ENCODE measurements at places on chromosomes 3 and 15.

DNA sequence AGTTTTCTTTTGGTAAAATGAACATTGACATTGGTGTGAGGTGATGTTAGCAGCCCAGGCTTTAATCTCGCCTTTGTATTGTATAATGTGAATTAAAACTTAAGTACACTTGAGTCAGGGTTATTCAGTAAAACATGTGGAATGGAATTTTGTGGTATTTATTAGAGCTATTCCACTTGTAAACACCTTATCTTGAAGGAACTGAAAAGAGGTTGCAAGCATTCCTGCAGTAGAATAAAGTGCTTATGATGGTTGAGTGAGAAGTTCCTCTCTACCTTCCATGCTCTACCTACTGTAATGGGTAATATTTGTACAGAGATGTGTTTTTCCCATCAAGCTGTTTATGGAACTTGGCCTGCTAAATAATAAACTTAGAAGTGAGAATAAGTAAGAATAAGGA lies 36.1 kb downstream of the HMG20A start:
- DNase-seq, result no peak

DNA sequence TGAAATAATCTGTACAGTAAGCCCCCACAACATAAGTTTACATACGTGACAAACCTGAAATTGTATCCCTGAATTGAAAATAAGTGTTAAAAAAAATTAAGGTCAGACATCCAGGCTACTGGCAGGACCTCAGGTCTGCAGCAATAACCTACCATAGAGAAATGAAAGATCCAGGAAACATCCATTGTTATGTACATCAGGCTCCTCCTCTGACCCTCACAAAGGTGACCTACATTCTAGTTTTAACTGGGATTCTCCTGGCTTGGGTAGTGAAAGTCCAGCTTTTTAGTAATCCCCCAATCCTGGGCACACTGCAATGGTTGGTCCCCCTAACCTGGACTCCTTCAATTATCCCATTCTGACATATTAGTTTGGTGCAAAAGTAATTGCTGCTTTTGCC lies 749.6 kb upstream of the LMCD1 start:
- DNase-seq, result no peak

- DNase-seq, result no peak
Measured at GRCh38 chr3:28575100-28575745, 226.6 kb upstream of the AZI2 start.

DNA sequence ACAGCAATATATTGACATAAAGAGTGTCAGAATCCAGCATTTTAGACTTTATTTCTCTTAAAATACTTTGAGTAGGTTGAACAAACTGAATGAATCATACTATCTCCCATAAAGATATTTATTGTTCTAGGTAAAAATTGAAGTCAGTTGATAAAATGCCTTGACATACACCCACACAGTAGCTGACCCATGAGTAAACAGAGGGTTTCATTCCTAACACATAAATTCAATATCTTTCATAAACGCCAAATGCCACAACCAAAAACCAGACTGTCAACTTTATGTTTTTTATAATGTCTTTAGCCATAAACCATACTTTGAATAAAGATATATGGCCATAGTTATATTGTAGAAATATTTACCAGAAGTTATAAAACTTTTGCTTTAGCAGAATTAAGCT lies 742.4 kb downstream of the NAALADL2 start:
- no peak for DNase-seq

DNA sequence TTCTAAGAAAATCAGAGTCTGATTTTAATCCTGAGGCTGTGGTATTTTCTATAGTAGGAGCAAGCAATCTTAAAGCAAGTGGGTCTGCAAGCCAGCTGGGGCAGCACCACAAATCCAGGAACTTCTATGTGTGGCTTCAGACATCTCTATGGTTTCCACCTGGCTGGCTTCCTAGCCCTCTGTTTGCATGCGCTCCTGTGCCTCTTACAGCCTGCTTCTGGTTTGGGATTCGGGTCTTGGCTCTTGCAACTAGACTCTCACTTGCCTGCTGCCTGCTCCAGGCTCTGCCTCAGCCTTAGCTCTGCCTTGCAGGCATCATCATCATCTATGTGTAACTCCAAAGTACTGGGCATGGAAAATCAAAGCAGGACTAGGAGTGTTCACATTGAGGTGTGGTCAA lies 43.4 kb downstream of the MINDY4B start:
- no peak for DNase-seq

- DNase-seq, result no peak
Measured at GRCh38 chr3:180870008-180870699, 42.3 kb upstream of the FXR1 start.

- no peak for DNase-seq
Measured at GRCh38 chr3:184171562-184171961, 3.1 kb upstream of the AP2M1 start.

GRCh38 chr3:126836220-126836860 lies 132.3 kb downstream of the CHCHD6 start:
- DNase-seq, result no peak

DNA sequence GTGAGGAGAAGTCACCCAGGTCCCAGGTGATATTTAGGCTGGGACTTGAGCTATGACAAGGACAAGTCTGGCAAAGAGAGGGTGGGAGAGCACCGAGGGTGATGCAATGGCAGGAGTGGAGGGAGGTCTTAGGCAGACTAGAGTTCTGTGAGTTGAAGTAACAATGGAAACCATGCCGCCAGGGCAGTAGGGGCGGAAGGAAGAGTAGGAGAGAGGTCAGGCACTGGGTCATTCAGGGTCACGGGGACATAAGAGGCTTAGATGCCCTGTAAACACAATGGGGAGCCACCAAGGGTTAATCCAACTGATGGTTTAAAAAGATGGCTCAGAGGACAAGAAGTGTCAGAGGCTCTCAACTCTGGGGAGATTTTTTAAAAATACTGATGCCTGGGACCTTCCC lies 199.7 kb upstream of the LRTM1 start:
- DNase-seq, result no peak

DNA sequence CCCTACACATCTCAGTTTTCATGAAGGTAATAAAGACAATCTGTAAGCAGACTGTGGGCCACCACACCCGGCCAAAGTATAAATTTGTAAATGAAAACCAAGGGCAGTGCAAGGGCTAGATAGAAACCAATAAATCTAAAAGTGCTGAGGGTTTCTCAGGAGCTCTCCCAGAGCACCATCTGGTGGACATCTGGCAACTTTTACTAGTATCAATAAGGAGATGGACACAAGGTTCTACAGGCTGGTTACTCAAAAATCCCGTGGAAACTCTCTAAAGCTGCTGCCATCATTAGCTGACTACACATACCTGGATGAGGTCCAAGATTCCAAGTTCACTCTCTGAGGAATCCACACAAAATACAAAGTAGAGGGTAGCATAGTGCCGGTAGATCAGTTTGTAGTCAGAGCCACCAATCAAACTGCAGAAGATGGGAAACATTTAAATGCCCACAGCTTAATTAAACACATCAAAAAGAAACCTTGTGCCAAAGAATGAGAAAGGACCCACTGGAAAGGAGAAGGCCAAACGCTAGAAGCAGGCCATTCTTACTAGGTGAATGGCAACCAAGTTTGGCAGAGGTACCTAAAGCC lies 5.5 kb downstream of the AP3S2 start:
- DNase-seq, result peak; percentile 20

DNA sequence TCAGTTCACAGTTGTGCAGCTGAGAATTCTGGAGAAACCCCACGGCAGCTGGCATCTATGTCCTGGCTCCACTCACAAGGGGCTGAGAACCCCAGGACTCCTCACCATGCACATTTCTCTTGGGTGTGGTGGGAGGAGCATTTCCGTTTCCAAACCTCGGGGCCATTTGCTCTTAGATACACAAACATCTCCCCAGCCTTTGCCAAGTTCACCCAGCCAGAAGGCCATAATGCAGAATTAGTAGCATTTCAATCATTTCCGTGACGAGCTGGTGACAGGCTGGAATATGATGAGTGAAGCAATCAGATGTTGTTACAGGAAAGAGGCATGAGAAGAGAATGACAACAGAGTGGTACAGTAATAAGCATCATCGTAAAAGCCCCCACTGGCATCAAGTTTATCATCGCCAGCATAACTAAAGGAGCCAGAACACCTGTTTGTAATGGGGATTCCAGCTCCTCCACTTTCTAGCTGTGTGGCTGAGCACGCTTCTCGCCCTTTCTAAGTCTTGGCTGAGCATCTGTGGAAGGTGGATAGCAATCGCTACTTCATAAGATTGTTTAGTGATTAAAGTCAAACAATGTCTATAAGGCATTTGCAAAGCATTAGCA lies 82.0 kb downstream of the LIPC start:
- DNase-seq, result no peak

GRCh38 chr3:196222876-196223595 lies 6.7 kb downstream of the SLC51A start:
- DNase-seq, result no peak

DNA sequence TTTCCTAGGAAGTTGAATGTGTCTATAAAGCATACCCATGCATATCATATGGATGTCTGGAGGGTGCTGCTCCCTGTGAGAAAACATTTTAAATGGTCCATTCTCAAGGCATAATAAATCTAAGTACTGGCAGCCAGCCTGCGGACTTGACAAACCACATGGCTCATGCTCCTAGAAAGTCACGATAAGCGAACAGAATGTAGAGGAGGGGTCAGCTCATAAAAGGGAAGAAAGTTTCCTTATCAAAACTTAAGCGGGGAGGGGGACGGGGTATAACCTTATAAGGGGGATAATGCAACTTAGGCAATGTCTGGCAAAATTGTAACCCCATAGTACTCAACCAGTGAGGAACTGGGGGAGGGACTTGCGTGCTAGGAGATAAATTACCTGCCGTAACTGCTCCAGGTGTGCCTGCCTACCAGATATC lies 159.8 kb upstream of the LMCD1 start:
- DNase-seq, result no peak

GRCh38 chr3:172285844-172286243 lies 162.4 kb downstream of the GHSR start:
- DNase-seq, result no peak

GRCh38 chr3:86634361-86634760 lies 356.6 kb downstream of the VGLL3 start:
- DNase-seq, result no peak

DNA sequence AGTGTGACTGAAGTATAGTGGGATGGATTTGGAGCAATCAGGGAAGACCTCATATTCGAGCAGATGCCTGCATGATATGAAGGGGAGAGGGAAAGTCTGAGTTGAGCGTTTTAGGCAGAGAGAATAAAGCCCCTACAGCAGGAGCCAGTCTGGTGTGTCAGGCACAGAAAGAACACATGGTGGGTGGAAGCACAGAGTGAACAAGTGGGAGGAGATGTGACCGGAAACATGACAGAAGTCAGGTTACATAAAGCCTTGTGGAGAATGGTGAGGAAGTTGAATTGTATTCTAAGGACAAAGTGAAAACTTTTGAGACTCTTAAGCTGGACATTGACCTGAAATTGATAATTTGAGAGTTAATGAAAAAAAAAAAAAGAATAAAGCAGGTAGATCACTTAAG lies 541.0 kb downstream of the PLOD2 start:
- no peak for DNase-seq

- DNase-seq, result no peak
Measured at GRCh38 chr3:140391061-140391460, 286.8 kb upstream of the TRIM42 start.

DNA sequence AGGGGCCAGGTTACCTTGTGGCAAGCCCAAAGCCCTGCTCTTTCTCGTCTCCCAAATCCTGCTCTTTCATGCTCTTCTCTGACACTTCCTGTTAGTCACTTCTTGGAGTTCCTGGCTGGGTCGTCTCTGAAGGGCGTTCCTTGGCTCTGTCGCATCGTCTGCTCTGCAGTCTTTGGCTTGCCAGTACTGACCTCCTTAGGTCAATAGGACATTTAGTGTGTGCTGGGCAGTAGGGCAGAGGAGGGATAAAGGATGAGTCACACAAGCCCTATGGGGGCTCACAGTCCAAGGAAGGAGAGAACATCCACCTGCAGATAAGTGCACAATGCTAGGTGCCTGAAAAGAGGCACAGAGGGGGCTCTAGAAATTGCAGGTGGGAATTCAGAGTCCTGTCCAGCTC lies 87.5 kb downstream of the FAM43A start:
- DNase-seq, result no peak

GRCh38 chr3:195268576-195269309 lies 2.2 kb downstream of the XXYLT1 start:
- DNase-seq, result no peak

DNA sequence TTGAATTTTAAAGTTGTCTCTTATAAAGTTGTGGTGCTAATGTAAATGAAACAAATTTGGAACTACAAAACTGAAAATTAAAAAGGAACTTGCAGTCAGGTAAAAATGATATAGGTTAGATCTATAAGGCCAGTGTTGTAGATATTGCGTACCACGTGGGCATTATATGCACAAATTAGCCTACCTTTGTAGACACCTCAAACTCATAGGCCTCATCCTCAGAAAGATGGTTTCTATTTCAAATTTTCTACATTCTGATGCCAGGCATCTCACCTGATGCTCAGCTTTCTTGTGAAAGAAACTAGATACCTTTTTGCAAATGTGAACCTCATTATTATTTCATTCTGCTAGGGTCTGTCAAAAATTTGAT lies 25.6 kb downstream of the TMEM207 start:
- no peak for DNase-seq

DNA sequence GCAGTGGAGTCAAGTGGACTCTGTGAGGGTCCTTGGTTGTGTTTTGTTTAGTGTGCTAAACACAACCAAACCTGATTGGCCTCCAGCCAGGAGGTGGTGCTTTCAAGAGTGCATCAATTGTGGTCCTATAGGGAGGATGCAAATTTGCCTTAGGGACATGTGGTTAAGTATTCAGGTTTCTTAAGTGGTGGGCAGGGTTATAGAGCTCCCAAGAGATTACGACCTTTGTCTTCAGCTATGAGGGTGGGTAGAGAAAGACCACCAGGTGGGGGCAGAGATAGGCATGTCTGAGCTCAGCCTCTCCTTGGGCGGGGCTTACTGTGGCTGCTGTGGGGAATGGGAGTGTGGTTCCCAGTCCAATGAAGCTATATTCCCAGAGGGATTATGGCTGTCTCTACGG lies 186.6 kb downstream of the SQOR start:
- DNase-seq, result no peak

GRCh38 chr15:55224892-55225291 lies 28.2 kb upstream of the RSL24D1 start:
- DNase-seq, result peak; percentile 46

GRCh38 chr3:42195879-42196330 lies 70.1 kb downstream of the CCK start:
- no peak for DNase-seq

DNA sequence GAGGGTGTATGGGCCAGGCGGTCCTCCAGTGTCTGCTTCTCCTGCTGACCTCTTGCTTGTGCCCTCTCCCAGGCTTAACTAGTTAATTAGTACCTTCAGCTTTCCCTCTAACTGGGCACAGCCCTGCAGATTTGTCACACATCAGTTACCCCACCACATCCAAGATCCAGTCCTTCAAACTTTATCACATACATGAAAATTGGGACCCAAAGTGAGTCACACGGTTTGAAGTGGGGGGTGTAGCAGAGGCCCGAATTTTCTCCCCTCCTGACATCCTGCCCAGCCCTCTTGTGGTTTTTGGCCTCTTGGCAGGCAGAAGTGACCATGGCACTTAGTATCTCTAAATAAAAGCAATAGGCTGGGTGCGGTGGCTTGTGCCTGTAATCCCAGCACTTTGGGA lies 3.9 kb downstream of the MAPKAPK3 start:
- no peak for DNase-seq

GRCh38 chr15:34942363-34942762 lies 27.2 kb downstream of the AQR start:
- no peak for DNase-seq

All from activated CD4-positive, alpha-beta T cell treated with anti-CD3 and anti-CD28 coated beads, Interleukin-2, amount 50 U/mL, for 16 hours (primary cell).